ENCODE measurements at places on chromosomes 4 and X.

DNA sequence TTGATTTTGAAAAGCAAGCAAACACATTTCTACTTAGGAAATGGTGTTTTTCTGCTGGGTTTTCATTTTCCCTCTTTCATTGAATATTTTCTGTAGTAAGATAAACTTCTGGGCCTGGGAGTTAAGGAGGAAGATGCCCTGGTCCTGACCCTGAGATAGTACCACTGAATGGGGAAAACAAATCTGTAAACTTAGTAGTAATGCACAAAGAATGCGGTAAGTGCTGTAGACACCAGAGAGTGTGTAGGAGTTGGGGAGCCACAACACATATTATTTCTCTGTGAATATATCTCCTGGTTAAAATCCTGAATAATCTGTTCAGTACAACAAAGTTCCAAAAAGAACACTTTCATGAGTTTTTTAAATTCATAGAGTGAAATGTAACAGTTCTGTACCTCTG is 178.3 kb downstream of the MAPK10 start:
- no peak for DNase-seq

GRCh38 chr4:34720571-34720970 is 1523.7 kb downstream of the ARAP2 start:
- no peak for DNase-seq

GRCh38 chrX:40096395-40097091 is 1.2 kb downstream of the BCOR start:
- DNase-seq = no peak

DNA sequence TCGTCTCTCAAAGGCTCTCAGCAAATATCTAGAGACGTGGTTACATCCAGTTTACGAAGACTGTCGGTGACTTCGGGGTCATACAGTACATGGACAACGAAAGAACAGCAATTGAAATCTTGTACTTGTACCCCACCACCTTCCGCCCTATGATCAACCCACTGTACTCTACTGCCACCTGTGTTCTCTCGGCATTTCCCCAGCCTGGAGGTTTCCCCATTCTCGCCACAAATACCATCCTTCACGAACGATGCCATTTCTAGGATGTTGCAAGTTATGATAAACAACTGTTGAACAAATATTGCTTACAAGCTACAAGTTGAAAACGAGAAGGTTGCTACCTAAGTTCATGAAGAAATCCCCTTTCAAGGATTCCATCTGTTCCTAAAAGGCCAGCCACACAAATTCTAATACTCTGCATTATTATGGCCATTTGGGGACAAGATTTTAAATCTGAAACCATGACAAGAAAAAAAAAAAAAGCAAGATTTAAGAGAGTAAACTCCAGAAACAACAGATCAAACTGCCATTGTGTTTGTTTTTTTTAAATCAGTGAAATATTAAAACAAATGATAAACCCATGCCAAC is 1.6 kb downstream of the APBB2 start:
- no peak for DNase-seq

GRCh38 chr4:32112891-32113290 is 1392.7 kb downstream of the PCDH7 start:
- DNase-seq = no peak

DNA sequence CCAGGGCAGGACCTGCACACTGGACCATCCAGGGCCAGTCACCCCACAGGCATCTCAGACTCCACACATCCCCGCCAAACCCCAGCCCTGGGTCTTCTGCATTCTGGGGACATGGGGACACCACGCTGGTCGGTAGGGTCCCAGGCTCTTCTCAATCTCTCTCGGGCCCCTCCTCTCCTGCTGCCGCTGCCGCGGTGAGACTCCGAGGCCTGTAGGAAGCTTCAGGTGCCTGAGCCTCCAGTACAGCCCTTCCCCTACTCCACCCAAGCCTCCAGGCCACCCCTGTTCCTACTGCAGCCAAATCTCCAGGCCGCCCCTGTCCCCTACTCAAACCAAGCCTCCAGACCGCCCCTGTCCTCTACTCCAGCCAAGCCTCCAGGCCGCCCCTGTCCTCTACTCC is 5.5 kb upstream of the ASMT start:
- no peak for DNase-seq

- peak; percentile 90 for DNase-seq
These were observed 1.9 kb downstream of the EFNB1 start for GRCh38 chrX:68830419-68831404.

- no peak for DNase-seq
These were observed 60.4 kb downstream of the PJA1 start for GRCh38 chrX:69104756-69105434.

DNA sequence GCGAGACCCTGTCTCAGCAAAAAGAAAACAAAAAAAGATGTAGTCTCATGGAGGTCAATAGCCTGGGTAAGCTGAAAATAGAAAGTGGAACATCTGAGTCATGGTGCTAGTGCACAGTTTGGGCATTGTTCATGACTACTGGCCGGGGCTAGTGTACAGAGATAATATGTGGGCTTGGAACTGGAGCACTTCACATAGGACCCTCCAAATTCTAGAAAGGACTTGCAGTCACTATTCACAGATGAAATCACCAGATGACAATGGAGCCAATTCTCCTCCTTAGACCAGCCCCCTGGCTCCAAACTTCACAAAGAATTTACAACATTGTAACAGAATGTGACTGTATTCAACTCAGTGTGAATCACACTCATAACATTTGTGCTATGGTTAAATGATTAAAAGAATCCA is 367.8 kb upstream of the SLC7A11 start:
- no peak for DNase-seq

DNA sequence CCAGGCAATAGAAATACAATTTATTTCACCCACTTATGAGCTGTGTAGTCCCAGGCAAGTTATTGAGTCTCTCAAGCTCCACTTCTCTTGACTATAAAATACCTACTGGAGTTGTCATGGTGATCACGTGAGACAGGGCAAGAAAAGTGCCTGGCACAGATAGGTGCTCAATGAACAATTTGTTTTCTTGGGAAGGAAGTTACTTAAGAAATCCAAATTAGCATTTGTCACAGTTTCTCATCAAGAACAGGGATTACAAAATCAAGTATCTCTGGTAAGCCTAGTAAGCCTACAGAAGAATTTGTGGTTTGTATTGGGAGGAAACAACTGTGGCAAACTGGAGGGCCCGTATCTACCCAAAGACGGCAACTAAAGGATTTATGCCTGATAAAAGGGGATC is 37.5 kb upstream of the RASGEF1B start:
- DNase-seq = no peak

DNA sequence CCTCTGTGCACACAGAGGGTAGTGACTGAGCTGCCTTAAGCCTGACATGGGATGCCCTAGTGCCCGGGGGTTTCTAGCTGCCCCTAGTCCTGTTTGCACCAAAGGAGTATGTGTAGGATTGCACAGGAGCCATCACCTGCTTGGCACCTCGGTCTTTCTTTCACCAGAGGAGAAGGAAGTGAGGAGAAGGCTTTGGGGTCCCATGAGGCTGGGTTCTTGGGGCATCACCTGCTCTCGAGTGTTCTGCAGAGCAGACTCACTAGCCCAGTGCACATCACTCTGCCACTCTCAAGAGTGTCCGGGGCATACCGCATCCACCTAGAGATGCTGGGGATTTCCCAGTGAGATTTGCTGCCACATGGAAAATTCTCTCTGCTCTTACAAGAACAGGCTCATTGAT is 40.5 kb upstream of the GPR78 start:
- no peak for DNase-seq

DNA sequence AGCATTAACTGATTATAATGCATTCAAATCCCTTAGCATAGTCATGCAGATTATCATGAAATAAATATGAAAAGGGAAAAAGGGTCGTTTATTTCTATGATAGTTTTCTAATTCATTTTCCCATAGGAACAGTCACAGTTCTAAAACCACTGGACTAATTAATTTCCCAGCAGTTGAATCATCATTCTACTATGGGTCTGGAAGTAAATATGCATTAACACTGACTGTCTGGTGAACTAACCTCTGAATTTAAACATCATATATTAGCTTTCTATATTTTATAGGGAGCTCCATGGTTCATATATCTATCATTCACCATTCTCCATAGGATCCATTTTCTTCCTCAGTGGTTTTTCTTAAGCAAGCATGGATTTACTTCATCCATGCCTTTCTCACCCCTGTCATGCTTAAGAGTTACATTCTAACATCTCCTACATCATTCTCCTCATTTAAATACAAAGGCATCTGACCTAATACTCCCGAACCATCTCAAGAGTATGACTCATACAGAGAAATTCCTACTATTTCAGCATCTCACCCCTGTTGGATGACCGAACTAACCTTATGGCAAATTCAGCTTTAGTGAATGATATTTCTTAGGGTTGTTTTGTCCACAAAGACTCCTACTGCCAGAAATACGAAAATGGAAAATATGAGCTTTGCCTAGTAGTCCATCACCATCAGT is 198.7 kb upstream of the ADAMTS3 start:
- no peak for DNase-seq

- no peak for DNase-seq
These were observed 5.7 kb downstream of the CYP2U1 start for GRCh38 chr4:107937040-107937439.

DNA sequence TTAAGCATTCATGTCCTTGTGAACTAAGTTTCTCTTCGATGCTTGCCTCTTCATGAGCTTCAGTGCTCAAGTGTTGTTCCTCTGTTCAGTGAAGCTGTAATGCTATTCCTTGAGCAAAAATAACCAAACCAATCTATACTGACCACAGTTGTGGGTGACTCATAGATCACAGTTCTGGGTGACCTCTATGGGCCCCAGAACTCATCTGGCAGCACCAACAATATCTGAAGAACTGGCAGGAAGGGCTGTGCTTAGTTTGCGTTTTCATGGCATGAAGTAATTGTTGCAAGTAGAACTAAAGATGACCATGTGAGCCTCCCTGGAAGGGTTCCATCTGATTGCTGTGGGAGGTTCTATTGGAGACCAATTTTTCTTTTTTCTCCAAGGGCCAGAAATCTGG is 106.2 kb downstream of the CCNG2 start:
- no peak for DNase-seq

- no peak for DNase-seq
These were observed 112.6 kb upstream of the FAM9A start for GRCh38 chrX:8913655-8914409.

GRCh38 chr4:81412946-81413495 is 58.7 kb downstream of the RASGEF1B start:
- no peak for DNase-seq

- DNase-seq = no peak
These were observed 557.5 kb downstream of the PPARGC1A start for GRCh38 chr4:23332313-23332712.

DNA sequence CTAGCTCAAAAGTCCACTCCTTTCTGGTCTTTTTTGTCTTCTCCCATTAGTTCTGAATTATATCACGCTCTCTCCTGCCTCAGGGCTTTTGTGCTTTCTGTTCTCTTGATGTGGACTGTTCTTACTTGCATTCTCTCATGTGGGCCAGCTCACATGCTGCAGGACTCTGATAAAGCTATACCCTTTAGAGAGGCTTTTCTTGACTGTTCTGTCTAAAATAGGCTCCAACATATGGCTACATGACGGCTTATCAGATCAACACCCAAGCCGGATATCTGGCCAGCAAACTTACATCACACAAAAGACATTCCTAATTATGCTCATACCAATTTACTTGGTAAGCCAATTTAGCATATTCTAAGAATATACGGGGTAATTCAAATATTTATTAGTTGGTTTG is 1494.5 kb downstream of the TECRL start:
- no peak for DNase-seq
